ENCODE measurements at places on chromosomes 13 and 19. TPM values are rescaled to one million over a fixed set of nuclear protein-coding genes. Genes with fewer than 3 reads are reported as not detected.

DNA sequence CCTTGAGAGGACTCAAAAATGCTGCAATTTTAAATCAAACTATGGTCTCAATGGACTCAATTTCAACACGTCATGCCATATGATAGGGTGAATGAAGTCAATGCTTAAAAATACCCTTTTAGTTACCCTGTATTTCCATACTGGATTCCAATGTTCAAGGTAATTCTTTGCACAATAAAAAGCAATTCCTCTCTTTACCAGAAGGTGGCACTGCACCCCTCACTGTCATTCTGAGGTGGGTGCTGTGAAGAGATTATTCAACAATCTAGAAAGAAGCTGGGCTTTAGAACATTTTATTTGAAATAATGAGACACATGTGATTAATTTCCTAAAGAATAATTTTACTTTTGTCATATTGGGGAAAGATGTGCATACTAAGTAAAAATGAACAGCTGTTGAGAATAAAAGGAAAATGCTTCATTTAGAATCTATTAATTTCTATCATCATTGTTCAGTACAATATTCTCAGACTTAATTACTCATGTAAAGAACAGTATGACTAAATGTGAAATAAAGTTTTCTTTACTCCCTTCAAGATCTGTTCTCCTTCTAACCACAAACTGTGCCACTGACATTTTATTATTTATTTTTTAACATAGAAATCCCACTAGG is 789.1 kb downstream of the GPC5 start:
- peak; percentile 11 for DNase-seq

DNA sequence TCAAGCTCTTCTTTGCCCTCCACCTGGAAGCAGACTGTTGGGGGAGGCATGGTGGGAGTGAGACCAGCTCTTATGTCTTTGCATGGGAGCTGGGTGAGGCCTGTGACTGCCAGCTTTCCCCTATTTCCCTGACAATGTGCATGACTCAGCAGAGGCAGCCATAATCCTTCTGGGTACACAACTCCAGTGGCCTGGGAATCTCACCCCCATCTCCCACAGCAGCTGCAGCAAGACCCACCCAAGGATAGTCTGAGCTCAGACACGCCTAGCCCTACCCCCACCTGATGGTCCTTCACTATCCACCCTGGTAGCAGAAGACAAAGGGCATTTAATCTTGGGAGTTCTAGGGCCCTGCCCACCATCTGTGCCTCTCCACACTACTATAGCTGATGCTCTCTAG is 41.4 kb upstream of the FGF14 start:
- DNase-seq, result no peak

GRCh38 chr19:8253678-8254077 is 44.5 kb downstream of the CERS4 start:
- DNase-seq, result no peak

DNA sequence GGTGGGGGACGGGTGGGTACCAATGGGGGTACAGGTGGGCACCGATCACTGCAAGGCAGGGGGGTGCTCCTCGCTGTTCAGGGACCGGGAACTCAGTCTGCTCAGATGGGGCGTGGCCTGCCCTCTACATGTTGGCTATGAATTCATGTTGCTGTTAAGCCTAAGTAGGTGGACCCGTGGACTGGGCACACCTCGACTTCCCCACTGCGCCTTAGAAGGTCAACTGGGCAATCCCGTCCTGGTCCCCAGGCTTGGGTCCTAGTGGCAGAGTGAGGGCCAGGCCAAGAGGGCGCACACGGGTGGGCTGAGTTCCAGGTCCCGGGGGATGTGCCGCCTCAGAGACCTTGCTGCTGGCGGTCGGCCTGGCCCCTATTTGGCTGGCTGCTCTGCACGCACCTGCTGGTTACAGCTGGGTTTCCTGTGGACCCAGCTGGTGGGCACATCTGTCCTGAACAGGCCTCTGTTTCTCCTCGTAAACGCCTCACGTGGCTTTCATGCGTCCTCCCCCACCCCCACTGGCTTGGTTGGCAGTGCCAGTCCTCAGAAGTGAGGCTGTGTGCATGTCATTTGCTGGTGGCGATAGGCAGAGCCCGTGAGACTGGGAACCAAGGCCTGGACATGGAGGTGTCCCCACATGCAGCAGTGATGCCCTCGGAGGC is 13.5 kb upstream of the ZNF554 start:
- DNase-seq, result no peak

- DNase-seq, result no peak
These were observed 825.8 kb downstream of the GPC5 start for GRCh38 chr13:92224052-92224821.

DNA sequence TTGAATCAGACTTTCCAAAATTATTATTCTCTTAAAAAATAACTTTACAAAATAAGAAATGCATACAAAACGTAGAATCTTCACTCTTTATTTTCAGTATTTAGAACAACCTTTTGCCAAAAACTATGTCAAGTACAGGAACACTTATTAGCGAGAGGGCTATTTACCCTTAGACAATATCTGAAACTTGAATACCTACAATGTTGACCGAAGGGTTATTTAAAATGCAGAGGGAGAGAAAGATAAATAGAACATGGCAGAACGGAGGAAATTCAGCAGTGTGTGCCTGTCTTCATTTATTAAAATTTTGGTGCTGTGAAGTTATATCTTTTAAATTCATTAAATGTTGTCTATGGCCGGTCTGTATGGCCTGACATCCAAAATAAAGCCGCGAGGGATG is 198.8 kb downstream of the EFNB2 start:
- no peak for DNase-seq

GRCh38 chr19:5895890-5896289 is 7.7 kb downstream of the NDUFA11 start:
- no peak for DNase-seq

DNA sequence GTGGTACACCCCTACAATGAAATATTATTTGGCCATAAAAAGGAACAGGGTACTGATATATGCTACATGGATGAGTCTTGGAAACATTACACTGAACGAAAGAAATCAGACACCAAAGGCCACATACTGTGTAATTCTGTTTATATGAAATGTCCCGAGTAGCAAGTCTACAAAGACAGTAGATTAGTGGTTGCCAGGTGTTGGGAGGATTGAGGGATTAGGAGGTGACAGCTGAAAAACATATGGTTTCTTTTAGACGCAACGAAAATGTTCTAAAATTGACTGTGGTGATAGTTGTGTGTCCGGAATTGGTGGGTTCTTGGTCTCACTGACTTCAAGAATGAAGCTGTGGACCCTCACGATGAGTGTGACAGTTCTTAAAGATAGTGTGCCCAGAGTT is 35.1 kb downstream of the IL17D start:
- no peak for DNase-seq

MIA gene
- polyA plus RNA-seq, result not detected

RHPN2 gene
- 2.1 TPM for polyA plus RNA-seq

TNNI3 gene
- polyA plus RNA-seq, result not detected
